ENCODE measurements at places on chromosomes 5 and 9.
A peak's percentile ranks its signal among the peaks of the same experiment; 100 is the strongest.

DNA sequence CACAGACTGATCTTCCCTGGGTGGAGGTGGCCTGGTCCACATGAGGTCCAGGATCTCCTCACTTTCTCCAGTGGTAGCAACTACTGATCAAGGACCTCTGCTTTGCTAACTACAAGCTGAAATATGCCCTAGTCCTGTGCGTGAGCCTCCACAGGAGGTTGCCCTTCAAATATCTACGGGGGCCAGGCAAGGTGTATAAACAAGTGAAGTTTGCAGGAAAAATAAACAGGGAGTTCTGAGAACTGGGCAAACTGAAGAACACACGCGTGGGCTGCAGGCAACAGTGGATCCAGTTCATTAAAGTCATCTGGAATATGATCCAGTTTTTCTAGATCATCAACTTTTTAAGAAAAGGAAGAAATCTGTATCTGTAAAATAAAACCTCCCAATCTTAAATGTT is 167.5 kb upstream of the NR3C1 start:
- DNase-seq, result no peak

DNA sequence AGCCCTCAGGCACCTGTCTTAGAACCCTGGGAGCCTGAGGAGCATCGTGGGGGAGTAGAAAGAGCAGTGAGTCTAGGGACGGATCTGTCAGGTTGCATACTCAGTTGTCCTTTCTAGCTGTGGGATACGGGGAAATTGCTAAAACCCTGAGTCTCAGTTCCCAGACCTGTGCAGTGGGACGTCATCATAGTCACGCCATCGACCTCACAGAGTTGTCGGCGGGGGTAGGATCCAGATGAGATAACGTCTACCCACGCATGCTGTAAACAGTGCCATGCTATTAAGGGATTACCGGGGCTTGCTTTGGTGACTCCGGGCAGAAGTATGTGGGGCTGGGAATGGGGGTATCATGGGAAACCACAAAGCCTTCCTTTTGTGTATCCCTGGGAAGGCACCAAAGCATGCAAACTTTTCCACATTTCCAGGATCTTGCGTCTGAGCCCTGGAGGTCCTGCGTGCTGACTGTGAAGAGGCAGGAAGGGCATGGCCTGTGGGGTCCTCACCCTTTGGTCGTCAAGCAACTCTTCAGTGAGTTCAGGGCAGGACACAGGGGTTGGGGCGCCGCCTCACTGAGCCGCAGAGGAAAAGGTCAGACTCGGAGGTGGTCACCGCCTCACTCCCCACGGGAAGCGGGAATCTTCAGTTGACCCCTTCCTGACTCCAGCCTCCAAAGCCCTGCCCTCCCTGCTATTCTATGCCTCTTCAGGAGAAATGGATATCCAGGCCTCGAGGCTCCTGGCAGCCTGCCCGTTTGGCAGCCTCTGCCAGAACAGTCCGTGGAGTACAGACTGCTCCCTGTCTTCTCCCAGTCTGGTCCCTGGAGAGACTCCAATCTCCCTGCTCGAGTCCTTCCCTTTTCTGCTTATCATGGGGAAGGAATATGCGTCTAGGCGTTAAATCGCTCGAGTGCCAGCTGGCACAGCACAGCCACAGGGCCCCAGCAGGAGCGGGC is 186.8 kb upstream of the KLF9 start:
- no peak for DNase-seq

DNA sequence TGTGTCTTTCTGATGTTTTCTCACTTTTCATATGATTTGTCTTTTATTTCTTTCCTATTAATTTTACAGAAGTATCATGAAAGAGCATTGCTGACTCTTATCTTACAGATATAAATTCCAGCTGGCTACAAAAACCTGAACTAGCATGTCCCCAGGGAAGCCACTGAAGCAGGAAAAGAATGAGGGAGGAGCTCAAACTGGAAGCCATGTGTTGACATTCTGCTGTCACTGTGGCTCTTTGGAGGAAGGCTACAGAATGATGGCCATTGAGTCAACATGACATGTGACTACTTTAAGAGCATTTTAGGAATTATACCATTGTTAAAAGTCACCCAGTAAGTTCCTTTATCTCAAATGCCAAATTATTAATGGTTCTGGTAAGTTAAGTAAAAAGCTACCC is 638.3 kb upstream of the DMAC1 start:
- no peak for DNase-seq

DNA sequence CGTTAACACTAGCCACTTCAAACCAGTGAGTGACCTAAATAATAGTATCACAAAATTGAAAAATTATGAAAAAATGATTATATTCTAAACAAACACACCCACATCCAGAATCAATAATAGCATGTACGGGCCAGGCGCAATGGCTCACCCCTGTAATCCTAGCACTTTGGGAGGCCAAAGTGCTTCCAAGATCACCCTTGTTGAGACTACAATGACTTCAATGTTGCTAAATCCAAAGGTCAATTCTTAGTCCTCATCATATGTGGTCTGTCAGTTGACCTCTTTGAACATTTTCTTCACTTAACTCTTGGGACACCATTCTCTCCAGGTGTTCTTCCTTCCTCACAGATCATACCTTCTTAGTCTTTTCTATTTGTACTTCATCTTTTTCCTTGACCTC is 11.3 kb downstream of the RIOK2 start:
- no peak for DNase-seq

GRCh38 chr9:129610473-129611306 is 10.2 kb downstream of the C9orf50 start:
- DNase-seq, result peak; percentile 30

Measured in hematopoietic multipotent progenitor cell treated with erythropoietin and hydrocortisone succinate and interleukin-3 and kit ligand, for 15 days (in vitro differentiated cells).